Activated CD4-positive, alpha-beta T cell treated with anti-CD3 and anti-CD28 coated beads, Interleukin-2, amount 50 U/mL, for 4 hours (primary cell): ENCODE measurements at places on chromosomes 1 and 21.

GRCh38 chr1:213135572-213135971 is 84.5 kb downstream of the RPS6KC1 start:
- no peak for DNase-seq

- DNase-seq: no peak
Measured at GRCh38 chr1:16924919-16925477, 3.3 kb downstream of the CROCC start.

DNA sequence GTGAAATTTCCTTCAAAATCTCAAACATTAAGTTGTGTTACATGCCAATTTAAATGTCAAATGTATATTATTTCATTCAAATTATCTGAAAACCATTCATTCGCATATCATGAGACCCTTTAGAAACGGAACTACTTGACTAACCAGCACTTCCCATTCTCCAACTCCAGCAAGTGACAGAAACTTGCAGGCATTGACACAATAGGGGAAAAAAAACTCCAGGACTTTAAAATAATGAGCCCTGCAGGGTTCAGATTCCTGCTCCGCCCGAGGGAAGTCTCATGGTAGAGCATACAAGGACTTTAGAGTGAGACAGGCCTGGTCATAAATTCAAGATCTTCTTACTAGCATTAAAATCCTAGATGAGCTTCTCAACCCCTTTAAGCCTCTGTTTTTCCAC is 138.9 kb downstream of the NR5A2 start:
- DNase-seq: no peak

- no peak for DNase-seq
Measured at GRCh38 chr21:45415188-45415942, 10.4 kb downstream of the COL18A1 start.

DNA sequence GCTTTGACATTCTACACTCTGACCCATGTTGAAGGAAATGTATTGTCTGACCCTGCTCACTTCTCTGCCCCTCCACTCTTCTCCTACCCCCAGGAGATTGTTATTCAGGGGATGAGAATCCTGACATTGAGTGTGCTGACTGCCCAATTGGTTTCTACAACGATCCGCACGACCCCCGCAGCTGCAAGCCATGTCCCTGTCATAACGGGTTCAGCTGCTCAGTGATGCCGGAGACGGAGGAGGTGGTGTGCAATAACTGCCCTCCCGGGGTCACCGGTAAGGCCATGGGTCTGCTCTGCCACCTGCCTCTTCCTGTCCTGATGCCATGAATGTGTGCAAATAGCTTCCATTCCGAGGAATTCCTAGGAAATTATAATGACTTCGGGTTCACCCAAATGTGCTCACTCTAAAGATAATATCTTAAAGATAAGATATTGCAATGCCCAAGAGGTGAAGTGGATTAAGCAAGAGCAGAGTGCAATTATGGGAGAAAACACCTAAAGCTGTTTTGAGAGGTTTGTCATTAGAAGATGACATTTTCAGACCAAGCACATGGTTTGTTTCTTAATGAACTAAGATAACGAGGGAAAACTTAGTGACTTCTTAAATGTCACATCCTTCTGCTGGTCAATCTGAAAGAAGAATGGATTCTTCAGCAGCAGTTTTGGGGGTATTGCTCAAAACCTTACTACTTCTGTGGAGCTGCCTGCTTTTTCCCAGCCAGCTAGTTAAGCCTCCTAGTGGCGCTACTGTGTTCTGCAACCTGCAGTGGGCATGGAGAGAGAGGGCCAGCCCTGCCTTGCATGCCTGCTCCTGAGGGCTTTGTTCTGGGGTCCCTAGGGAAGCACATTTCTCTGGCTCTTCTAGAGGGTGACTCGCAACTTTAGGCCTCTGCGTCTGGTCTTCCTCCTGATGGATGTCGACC is 41.6 kb downstream of the LAMC2 start:
- no peak for DNase-seq
